ENCODE measurements at places on chromosomes 7 and 10.

DNA sequence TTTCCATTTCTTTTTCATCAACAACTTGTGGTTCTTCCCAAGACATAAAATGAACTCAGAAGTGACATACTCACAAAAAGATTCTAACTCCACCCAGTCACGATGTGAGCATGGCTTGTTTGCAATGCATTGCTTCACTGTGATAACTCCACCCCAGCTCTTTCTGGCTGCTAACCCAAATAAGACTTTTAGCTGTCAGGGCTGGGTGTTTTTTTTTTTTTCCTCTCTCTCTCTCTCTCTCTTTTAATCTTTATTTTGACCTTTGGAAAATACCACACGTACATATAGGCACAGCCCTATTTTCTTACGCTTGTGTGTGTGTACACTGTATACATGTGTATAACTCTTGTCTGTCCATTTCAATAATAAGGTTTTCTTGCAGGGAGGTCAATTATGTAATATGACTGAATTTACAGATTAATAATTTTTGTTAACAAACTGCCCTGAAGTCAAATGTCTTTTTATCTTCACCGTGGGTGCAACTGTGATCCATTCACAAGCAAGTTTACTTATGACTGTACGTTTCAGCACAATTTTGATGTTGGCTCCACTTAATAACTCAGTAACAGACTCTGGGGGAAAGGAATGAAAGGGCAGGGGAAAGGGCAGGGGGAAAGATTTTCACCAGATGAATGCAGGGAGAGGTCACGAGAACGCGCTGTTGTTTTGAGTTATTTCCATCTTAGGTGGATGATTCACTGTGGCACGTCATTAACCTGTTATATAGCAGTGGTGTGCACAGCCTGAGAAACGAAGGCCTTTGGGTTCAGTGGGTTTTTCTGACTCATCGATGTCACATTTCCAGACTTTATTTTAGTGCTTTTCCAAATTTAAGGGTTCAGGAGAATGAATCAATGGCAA, 49.1 kb downstream of the APBB1IP start:
- peak; percentile 58 for DNase-seq

DNA sequence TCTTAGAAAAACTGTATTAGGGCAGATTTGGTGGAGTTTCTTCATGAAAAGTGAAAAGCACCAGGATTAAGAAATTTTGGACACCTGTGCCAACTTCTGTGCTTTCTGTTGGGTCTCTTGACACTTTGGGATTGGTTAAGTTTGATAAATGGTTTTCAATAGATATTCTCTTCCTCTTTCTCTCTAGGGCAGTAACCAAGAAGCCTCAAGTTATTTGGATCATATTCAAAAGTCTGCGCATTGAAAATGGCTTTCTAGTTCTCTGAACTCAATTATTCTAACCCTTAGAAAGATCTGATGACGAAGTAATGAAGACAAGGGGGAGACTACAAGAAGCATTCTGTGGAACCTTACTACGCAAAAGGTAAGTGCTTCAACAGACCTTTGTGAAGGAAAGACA, 144.0 kb upstream of the CCDC6 start:
- DNase-seq, result no peak

DNA sequence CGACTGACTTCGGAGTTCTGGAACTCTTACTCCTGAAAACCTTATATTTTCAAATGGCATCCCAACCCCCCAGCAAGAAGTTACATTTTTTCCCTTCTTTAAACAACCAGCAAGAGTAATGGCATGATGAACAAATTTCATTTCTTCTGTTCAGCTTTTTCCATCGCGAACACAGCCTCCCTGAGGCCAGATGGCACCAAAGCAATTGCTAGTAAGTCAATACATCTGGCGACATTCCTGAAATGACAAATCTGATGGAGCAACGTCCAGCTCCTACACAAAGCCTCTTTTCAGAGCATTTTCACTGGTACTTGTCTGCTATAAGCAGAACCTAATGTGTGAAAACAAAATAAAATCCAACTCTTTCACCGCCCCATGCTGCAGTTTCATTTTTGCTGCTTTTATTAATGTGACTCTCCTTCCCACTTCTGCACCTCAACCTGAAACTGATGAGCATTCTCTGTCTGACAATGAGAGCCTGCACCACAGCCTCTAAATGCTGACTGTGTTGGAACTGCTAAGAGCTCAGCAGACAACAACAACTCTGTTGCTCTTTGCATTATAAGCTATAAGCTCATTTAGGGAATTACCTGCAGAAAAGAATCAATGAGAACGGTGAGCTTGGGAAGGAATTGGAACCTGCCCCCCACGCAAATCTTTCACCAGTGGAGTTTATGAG, 229.8 kb downstream of the FGFR2 start:
- DNase-seq, result no peak

DNA sequence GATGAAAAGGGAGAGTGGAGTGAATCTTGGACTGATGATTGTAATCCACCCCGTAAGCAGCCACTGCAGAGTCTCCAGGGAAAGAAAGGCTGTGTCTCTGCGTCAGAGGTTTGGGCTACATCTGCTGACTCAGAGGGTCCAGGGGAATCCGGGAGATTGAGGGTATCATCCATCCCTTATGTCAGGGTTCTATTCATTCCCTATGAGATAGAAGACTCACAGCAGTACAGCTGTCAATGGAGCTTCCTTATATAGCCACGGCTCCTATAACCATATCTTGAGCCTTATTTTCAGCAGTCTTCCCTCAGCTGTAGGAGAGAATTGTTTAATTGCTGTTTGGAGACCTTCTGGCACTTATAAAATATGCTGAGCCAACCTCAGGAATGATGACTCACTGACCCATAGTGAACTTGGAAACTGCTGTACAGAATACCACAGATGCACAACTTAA, 558.2 kb upstream of the PFKP start:
- no peak for DNase-seq

DNA sequence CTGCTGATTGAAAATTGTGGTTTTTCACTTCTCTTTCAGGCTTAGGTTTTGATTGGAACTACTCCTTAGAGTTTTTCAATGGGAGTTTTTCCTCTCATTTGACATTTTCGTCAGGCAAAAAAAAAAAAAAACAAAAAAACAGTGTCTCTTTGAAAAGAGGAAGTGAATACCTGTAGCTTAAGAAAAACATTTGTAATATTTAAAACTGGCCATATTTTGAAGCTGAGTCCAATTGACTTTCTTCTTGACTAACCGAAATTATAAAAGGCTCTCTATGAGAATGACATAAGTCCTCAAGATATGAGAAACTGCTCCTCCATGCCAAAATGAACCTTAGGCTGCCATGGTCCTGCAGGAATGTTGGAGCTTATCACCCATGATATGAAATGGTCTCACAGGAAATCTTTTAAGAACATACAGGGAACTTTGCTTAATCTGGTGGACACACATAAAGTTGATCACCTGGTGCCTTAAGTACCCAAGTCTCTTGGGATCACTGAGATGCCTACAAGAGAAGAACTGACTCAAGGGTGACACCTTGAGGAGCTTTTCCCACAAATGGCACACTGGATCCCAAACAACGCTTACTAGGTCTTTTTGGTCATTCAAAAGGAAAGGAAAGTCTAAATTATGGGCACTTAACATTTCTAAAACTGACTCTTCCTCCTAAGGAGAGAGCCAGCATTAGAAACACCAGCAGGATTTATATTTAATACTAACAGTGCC, 263.4 kb downstream of the CDC14C start:
- no peak for DNase-seq

DNA sequence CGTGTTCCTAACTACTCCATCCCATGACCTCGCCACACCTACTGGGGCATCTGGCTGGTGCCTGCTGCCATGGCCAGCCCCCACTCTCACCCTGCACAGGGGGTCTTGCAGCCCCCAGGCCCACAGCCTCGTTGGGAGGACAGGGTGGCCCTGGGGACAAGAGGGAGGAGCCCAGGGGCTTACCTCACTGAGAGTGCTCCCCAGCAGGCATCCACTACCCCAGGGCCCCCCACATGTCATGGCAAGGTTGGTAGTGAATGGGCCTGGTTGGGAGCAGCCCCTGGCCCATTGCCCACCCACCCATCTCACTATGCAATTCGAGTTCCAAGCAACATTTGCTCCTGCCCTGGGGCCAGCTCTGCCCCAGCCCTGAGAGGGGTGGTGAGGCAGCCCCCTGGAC, 24.0 kb upstream of the AMZ1 start:
- DNase-seq, result no peak

GRCh38 chr10:59708816-59709394, 745 bp downstream of the SLC16A9 start:
- peak; percentile 50 for DNase-seq

DNA sequence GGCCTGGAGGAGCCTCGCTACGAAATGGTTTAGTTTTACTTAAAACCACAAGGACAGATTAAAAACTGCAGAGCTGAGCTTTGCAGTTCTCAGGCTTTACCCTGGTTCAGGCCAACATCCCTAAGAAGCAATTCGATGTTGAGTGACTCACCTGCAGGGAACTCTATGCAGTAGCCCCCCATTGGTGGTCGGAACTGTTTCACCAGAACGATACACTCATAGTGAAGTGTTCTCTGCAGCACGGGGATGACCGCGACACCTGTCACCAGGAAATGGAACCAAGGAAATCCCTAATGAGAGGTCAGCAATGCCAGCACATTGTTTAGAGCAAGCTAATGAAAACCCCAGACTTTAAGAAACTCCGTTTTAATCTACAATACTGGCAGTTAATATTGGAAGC, 18.0 kb downstream of the NUDT5 start:
- DNase-seq, result no peak

- DNase-seq, result no peak
Observed at GRCh38 chr10:123556049-123556448, 110.1 kb upstream of the GPR26 start.

- DNase-seq, result no peak
Observed at GRCh38 chr7:155804431-155804831, 7.8 kb downstream of the SHH start.

DNA sequence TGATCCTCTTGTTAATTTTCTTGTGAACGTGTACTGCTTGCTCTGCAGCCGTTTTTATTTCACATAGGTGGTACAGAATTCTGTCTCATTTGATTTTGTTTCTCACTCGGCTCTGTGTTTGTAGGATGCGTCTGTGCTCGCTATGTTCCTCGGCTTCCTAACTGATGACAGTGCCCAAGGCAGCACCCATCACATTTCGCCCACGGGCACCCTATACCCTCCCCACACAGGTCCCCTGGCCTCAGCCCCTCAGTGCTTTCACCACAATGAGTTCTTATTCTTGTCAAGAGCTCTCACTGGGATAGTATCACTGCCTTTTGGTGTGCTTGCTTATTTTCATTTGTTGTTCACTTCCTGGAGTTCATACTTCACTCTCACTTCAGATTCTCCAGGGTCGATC, 28.1 kb downstream of the UCMA start:
- no peak for DNase-seq

DNA sequence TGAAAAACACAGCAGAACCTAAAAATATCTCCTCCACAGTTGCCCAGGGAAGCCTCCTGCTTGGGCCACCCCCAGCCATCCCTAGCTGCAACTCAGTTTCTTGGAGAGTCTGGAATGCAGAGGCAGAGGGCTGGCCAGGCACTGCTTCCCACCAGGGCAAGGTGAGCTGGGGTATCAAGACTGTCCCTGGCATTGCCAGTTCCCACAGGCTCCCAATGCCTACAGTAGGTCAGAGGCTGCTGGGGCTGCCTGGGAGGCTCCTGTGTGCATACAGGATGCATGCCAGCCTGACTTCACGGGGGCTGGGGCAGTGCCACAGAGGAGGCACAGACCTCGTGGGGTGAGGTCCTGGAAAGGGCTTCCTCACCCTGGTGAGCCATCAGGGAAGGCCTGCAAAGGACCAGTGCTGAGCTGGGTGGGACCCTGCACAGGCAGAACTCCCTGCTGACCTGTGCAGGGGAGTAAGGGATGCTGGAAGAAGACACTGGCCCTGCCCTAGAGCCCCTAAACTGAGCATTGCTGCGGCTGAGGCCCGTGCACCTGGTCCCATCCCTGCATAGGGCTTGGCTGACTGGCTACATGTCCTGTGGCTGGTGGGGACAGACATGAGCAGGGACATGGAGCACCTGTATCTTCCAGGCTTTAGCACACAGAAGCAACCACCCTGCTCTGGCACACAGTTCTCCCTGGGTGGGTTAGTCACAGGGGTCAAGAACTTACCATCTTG, 121.9 kb upstream of the RET start:
- DNase-seq, result no peak

DNA sequence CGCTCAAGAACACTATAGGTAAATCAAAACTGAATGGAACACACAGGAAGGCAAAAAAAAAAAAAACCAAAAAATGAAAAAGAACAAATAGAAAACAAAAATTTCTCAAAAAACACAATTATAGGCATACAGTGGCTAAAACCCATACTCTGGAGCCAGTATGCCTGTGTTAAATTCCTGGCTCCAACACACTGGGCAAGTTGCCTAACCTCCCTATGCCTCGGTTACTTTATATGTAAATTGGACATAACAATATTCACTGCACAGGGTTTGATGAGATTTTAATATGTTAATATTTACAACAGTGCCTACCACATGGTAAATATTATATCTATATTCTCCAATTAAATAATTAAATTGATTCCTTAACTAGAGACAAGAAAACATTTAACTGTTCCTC, 217.1 kb downstream of the HTR7 start:
- DNase-seq, result no peak

- DNase-seq, result no peak
Observed at GRCh38 chr10:128571745-128572144, 445.5 kb upstream of the MKI67 start.

GRCh38 chr10:105868935-105869334, 1227.8 kb downstream of the SORCS3 start:
- no peak for DNase-seq

GRCh38 chr7:1401011-1401410, 58.3 kb downstream of the MICALL2 start:
- DNase-seq, result peak; percentile 36

DNA sequence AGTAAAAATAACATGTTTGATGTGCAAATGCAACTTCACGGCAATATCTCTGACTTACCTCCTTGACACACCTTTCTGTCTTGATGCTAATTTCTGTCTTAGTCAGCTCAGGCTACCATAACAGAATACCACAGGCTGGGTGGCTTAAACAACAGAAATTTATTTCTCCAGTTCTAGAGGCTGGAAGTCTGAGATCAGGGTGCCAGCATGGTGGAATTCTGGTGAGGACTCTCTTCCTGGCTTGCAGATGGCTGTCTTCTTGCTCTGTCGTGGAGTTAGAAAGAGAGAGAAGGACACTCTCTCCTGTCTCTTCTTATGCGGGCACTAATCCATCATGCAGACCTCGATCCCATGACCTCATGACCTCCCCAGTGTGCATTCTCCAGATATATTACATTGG, 134.9 kb downstream of the VTI1A start:
- no peak for DNase-seq

DNA sequence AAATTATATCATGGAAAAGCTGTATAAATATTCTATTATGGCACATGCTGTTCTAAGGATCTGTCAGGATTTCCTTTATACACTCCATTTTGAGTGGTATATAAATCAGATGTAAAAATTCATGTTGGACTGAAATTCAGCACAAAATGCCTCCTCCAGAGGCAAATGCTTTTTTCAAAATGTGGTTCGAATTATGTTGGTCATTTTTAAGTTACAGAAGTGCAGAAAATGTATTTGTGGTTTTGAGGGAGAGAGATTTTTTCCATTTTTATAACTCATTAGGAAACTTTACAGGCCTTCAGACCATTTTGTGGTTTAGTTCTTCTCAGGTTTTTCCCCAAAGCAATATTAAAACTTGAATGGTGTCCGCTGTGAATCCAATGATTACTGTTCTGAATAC, 2.9 kb downstream of the PPP1R3A start:
- DNase-seq, result no peak

Measured in LoVo (cell line).